ENCODE measurements at places on chromosomes 4 and X.

DNA sequence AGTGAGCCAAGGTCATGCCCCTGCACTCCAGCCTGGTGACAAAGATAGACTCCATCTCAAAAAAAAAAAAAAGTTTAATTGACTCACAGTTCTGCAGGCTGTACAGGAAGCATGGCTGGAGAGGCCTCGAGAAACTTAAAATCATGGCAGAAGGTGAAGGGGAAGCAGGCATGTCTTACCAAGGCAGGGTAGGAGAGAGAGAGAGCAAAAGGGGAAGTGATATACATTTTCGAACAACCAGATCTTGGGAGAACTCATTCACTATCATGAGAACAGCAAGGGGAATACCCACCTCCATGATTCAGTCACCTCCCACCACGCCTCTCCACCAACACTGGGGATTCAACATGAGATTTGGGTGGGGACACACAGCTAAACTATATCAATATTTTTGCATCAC is 315.2 kb upstream of the HTR2C start:
- no peak for DNase-seq

DNA sequence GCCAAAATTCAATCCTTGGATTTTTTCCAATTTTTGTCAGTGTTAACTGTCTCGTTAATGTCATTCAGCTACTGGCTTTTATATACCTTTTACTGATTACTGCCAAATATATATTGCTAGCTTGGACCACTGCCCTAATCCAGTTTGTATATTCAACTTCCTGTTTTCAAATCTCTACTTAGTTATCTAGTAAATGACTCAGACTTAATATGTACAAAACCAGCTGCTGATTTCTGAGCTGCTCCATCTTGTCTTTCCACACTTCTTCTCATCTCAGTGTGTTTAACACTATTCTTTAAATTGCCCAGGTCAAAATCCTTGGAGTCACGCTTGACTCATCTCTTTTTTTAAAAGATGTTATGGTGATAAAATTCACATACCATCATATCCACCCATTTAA is 1196.7 kb downstream of the RAPGEF2 start:
- no peak for DNase-seq

DNA sequence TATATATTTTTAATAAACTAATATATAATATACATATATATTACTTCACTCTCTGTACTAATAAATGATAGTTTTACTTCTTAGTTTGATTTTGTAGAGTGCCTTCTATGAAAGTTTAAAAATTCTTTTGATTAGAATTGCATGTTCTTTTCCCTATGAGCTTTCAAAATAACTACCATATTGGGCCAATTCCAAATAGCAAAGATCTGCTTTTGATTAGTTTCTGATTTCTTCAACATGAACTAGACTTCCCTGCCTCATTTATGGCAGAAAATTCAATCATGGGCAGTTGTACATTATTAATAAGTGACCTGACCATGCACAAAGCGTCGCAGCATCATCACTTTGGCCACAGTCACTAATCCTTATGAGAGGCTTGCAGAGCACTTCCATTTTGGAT is 48.9 kb upstream of the TEX13A start:
- DNase-seq, result no peak

DNA sequence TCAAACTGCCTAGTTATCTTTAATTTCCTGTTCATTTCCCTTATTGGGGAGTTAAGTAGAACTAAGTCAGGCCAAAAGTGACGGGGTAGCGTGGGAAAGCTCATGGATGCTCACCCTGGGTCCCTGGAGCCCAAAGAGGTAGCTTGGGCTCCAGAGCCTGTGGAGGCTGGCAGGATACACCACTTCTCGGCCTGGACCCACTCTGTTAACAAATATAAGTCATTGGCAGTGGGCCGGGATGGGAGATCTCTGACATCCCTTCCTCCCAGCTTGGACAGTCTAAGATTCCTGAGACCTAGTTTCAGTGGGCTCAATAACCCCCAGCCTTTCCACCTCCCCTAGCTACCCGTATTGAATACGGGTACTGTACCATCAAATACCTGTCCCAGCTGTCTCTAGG is 106.1 kb downstream of the EFNB1 start:
- no peak for DNase-seq

GRCh38 chr4:5192271-5192670 is 141.0 kb downstream of the STK32B start:
- DNase-seq, result no peak

- no peak for DNase-seq
These were observed 840.8 kb upstream of the HTR2C start for GRCh38 chrX:113743069-113743468.

GRCh38 chr4:8655411-8656184 is 63.0 kb downstream of the CPZ start:
- no peak for DNase-seq

All from forelimb muscle (tissue), 1 donor.